CD4-positive, alpha-beta T cell treated with Interleukin-4 for 4 hours (primary cell): ENCODE measurements at places on chromosomes 4 and X.

- DNase-seq, result no peak
Observed at GRCh38 chrX:69133921-69134542, 31.2 kb downstream of the PJA1 start.

DNA sequence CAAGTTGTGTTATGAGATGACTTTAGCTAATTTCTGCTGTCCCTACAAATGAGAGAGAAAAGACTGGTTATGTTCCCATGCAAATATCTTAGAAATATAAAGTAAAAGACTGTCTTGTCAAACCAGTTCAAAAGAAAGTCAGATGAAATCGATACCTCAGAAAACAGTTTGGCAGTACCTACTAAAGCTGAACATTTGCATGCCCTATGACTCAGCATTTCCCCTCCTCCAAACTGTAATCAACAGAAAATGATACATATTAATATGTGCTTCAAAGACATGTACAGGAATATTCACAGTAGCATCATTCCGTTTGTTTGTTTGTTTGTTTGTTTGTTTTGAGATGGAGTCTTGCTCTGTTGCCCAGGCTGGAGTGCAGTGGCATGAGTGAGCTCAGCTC, 90.3 kb downstream of the ARX start:
- no peak for DNase-seq

GRCh38 chrX:117987373-117987772, 129.2 kb downstream of the KLHL13 start:
- no peak for DNase-seq

- DNase-seq, result no peak
Observed at GRCh38 chr4:8862800-8863685, 8.6 kb downstream of the HMX1 start.

DNA sequence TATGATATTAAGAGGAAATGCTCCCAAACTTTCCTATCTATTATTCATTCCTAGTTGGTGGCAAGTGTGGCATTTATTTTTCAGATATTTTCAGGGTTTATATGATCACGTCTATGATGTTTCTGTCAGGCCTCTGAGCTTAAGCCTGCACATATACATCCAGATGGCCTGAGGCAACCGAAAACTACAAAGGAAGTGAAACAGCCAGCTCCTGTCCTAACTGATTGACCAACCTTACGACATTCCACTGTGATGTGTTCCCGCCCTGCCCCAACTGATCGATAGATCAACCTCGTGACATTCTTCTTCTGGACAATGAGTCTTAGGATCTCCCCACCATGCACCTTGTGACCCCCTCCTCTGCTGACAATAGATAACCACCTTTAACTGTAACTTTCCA, 67.6 kb upstream of the CTSO start:
- DNase-seq, result no peak

GRCh38 chr4:122749704-122750454, 17.4 kb downstream of the BBS12 start:
- DNase-seq, result no peak

DNA sequence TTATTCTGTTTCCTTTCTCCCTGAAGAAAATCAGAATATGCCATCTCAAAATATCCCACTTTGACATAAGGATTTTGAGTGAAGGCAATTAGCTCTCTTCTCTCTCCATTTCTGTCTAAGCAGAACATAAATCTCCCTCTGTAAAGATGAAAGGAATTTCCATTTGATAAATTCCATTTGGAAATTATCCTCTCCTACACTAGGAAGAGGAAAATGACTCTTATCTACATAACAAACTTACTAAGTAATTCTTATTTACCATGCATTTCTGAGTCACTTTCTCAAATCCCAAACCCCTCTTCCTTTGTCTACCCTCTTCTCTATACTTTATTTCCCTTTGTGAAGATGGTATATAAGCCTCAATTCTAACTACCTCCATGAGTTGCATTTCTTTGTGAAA, 11.4 kb downstream of the TBCK start:
- no peak for DNase-seq

DNA sequence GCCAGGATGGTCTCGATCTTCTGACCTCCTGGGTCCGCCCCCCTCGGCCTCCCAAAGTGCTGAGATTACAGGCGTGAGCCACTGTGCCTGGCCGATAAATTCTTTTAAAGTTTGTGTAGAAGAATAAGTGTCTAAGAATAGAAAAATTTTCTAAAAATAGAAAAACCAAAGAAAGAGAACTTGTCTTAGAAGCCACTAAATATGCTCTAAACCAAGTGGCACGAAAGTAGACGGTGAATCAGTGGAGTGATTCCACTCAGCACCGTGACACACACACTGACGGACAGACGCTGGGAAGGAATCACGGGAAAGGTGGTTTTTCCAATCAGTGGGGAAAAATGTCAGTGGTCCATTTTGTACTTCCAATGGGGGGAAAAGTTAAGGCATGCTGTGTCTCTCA, 72.7 kb upstream of the PSAPL1 start:
- DNase-seq, result no peak
